ENCODE measurements at places on chromosomes 16 and 17.

GRCh38 chr16:1181404-1182315 lies 28.8 kb downstream of the CACNA1H start:
- DNase-seq, result peak; percentile 50

DNA sequence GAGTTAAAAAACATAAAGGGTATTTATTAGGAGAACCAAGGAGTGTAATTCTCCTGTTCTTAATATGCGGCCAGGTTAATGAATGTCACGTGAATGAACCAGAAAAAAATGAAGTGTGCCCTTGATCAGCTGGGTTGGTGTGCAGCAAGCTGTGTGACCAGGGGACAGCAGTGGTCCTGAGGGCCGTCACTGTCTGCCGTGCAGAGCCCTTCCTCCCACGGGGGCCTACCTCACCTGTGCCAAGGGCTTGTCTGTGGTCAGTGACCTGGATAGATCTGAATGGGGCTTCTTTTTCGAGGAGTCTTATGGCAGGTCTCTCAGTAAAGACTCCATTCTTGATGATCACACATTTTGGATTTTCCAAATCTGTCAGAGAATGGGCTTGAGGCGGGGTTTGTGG lies 17.7 kb upstream of the STH start:
- DNase-seq, result no peak

DNA sequence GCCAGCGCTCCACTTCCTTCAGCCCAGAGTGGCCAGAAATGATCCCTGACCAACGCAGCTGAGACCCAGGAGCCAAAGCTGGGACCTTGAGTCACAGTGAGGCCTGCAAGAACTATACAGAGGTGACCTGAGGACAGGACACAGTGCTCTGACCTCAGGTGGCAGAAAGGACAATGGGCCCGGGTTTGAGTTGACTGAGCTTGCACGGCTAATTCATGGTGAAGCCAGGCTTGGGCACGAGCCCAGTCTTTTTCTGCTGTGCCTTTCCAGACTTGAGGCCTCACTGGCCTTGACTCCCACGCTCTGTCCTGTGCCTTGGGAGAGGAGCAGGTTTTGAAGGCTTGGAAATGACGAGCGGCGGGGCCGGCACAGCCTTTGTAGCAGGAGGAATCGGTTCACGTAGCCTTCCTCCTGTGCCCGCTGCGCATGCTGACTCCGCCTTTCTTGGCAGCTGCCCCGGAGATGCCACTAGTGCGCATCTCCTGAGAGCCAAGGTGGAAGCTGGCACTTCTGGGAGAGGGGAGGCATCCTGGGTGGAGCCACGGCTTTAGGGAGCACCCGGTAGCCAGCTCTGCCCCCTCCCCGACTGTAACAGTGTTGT lies 34.9 kb downstream of the NDEL1 start:
- DNase-seq, result peak; percentile 19

- peak; percentile 77 for DNase-seq
These were observed 1.6 kb downstream of the BAHCC1 start for GRCh38 chr17:81396722-81397313.

- DNase-seq, result no peak
These were observed 24.9 kb downstream of the MLYCD start for GRCh38 chr16:83923581-83924365.

DNA sequence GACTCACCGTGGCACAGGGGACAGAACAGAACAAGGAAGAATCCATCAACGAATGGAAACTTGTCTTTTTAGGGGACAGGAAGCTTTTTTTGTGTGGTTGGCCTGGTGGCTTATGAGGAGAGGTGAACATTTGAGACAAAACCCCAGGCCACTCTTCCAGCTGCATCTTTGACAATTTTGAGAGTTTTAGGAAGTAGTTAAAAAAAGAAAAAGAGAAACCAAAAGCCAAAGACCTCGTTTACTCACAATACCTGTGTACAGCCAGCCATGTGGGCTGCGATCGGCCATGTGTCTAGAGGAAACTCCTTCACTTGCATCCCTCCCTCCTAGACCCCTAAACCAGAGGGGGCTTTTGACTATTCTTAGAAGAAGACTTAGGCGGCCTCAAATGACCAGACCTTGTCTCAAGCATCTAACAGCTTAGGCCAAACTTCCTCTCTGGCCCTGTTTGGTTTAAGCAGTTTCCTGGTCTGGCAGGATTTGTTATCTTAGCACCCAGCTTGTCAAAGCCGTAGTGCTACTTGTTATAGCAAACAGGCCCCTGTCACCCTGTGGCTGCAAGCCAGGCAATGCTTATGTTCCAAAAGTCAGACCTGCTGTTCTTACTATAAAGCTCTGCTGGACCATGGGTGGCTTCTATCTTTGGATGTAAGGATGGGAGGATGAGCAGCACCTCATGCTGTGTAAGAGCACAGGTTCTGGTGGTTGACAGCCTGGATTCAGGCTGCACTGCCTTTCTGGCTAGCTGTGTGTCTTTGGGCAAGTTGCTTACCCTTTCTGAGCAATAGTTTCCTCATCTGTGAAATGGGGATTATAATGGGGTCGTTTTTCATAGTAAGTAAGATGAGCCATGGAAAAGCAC lies 17.7 kb downstream of the KSR1 start:
- DNase-seq, result no peak

GRCh38 chr17:8222380-8222629 lies 11.9 kb upstream of the AURKB start:
- DNase-seq, result no peak

- DNase-seq, result no peak
These were observed 55.0 kb downstream of the SMPD3 start for GRCh38 chr16:68393333-68393732.

- no peak for DNase-seq
These were observed 4.7 kb downstream of the CDIPT start for GRCh38 chr16:29858149-29858849.

GRCh38 chr17:18117982-18118975 lies 9.7 kb downstream of the MYO15A start:
- DNase-seq, result no peak

GRCh38 chr17:34723875-34724274 lies 144.5 kb downstream of the TMEM132E start:
- DNase-seq, result no peak

- DNase-seq, result no peak
These were observed 152.1 kb upstream of the PLCG2 start for GRCh38 chr16:81627024-81627423.

DNA sequence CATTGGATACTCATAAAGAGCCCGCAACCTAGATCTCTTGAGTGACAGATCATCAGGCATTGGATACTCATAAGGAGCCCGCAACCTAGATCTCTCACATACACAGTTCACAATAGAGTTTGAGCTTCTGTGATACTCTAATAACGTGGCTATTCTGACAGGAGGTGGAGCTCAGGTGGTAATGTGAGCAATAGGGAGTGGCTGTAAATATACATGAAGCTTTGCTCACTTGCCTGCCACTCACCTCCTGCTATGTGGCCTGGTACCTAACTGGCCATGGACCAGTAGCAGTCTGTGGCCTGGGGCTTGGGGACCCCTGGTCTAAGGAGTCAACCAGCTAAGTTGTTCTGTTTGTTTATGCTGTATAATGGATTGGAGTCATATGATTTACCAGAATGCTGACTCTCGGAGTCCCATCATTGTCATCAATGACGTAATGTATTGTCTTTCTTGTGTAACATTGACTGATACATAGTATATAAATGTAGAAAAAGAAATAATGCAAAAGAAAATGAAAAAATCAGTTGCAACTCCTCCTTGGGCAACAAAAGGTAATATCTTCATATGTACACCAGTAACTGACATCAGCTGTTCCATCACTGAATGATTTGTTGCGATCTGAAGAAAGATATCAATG lies 17.5 kb downstream of the ABCA9 start:
- DNase-seq, result no peak

GRCh38 chr17:68491381-68492231 lies 20.6 kb upstream of the PRKAR1A start:
- no peak for DNase-seq

GRCh38 chr17:489758-490329 lies 137.2 kb upstream of the RPH3AL start:
- DNase-seq, result no peak

DNA sequence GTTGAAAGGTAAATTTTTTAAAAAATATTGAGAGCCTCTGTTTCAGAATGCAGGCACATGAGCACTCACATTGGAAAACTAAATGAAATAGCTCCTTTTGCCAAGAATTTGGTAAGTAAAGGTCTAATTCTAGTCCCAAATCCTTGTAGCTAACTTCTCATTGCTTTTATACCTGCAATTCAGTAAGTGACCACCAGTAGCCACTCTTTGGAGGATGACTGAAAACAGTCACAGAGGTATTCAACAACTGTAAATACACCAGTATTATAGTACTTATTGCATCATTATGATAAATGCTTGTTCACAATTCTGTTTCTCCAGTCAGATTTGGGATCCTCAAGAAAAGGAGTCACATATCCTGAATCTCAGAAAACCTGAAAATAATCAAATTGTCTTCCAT lies 562.4 kb upstream of the CDH11 start:
- no peak for DNase-seq

DNA sequence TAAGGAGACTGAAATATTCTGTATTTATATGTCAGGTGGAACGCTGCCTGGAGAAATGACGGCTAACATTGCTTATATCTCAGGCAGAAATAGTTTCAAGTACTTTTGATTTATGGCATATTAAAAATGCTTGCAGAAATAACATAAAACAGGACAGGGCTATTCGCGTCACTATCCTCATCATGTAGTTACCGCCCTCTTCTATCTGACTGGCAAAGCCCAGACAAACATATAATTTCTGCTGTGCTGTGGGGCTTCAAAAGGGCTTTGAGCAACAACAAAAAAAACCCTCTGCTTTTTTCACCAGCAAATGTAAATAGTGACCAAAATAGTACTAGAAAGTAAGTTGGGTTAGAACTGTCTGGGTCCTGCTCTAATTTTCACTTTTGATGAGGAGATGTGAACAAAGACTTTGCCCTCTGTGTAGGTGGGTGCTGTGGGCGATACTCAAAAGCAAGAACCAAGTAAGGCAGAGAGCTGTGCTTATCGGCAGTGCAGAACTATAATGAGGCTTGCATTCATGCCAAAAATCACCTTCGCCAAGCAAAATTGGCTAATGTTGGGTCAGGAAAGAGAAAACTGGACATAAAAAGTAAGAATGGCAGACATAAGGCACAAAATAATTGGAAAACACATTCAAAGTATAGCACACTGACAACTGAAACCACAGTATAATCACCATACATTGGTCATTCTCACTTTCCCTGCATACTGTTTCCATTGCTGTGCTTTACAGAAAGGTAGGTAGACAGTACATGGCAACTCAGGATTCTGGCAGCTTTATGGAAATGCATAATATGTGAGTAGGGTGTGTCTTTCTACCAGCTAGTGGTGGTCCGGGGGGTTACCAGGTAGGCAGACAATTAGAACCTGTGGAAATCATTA lies 151.2 kb upstream of the AXIN2 start:
- DNase-seq, result no peak

DNA sequence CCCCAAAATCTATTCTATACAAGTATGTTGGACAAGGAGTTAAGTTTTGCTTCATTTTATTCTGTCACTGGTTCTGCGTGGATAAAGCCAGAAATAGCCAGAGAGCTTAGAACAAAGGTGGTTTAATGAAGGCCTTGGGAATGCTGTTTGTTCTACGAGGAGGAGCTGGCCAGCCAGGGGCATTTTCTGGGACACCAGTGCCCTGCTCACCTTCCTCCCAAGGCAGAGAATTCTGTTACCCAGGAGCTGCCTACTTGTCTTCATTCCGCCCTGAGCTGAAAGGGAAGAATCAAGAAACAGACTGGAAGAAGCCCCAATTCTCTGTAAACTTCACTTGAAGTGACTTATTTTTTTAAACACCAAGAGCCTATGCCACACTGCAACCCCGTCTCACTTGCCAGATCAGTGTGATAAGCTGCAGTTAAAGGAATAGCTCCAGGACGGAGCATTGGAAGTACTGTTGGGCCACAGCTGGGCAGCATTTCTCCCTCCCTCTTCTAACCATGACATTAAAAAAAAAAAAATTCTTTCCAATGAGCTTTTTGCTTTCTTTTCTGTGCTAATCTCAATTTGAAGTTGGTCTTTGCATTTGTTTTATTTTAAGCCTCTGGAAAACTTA lies 149.8 kb upstream of the DYNLRB2 start:
- no peak for DNase-seq

DNA sequence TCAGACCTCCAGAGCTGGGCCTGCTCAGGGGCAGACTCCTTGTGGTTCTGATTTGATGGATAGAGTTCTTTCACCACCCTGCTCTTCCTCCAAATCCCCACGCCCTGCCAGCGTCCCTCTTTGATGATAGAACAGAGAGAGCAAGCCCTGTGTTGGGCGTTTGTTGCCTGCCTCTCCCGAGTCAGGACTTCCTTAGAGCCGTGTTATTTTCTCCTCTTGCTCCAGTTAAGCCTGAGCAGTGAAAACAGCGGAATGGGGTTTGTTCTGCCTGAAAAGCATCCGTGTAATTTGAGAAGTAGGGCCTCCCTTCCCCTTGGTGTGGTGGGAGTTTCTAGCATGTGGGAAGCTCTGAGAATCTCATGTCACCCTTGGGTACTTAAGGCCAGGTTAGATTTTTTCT lies 22.1 kb downstream of the TMEM94 start:
- DNase-seq, result no peak

DNA sequence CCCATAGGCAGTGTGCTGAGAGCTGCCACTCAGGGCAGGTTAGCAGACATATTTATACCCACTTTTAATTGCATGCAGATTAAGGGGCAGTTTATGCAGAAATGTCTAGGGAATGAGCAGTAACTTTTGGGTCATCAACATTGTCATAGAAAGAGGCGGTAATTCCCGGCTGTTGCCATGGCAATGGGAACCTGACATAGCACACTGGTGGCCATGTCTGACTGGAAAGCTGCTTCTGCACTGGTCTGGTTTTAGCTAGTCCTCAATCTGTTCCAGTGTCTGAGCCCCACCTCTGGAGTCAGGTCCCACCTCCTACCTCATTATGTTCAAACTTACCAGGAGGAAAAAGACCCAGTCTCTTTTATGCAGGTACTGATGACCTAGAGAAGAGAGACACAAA lies 31.5 kb upstream of the TNRC6C start:
- no peak for DNase-seq

GRCh38 chr16:51524555-51525373 lies 373.7 kb upstream of the SALL1 start:
- peak; percentile 38 for DNase-seq

- DNase-seq, result no peak
These were observed 17.3 kb downstream of the MRPS23 start for GRCh38 chr17:57832314-57833178.
